ENCODE measurements at places on chromosomes 3 and 15. TPM values are rescaled to one million over a fixed set of nuclear protein-coding genes. Genes with fewer than 3 reads are reported as not detected.

SLC27A2 gene
- 8.2 TPM for total RNA-seq

- H3K36me3 ChIP-seq: no peaks in the 10 kb centered on the region
- H3K27ac ChIP-seq: no peak overlapping the region
- no peaks in the 10 kb centered on the region for H3K27me3 ChIP-seq
Measured at GRCh38 chr15:95025924-95026728, 794.8 kb downstream of the MCTP2 start.

FILIP1L gene
- 38.2 TPM for total RNA-seq

RARB gene
- total RNA-seq: 2.4 TPM

DNA sequence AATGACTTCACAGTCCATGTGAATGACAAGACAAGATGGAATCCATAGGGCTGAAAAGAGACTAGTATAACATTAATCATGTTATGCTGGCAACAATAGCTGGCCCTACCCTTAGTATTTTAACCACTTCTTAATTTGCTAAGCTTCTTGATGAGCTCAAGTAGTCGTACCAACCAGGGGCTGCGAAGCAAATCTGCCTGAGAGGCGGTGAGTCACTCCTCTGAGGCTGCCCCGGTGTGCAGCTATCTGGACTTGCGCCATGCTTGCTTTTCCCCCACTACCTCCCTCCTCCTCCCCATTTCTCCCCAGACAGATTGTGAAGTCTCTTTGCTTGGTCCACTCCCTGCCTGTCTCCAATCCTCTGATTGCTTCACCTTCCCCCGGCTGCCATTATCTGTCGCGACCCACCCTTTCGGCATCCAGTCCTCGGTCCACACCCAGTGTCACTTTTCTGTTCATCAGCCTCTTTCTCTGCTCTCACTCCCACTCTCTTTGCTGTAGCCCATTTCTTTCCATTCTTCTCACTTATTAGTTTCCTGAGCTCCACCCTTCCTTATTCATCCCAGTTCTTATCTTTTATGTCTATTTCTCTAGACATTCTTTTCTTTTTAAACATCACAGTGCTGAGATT, 42.7 kb downstream of the DUT start:
- DNase-seq: no peak
- H3K36me3 ChIP-seq: no peaks in the 10 kb centered on the region
- H3K4me3 ChIP-seq: no peak overlapping the region

- no peaks in the 10 kb centered on the region for H3K27me3 ChIP-seq
Measured at GRCh38 chr3:114823061-114823460, 324.0 kb downstream of the ZBTB20 start.

DNA sequence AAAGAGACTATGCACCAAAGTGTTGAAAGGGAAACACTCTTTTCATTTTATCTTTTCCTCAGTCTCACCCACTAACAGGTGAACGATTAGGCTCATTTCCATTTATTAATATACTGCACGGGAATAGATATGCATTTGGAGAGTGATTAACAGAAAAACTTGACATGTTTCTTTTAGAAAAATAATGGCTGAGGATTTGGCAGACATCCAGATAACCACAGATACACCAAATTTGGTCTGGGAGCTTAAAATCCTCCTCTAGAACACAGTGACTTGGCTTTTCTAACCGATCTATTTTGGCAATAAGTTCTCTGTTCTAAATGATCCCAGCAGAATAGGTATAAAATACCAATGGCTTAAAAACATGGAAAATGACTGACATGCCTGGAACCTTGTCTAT, 459.3 kb upstream of the SGO1 start:
- H3K36me3 ChIP-seq: no peaks in the 10 kb centered on the region
- H3K4me3 ChIP-seq: no peak overlapping the region
- H3K27ac ChIP-seq: no peak overlapping the region
- no peak for DNase-seq

GRCh38 chr3:51739110-51739509, 32.2 kb downstream of the GRM2 start:
- no peak for DNase-seq
- H3K4me3 ChIP-seq: no peak overlapping the region
- H3K36me3 ChIP-seq: no peaks in the 10 kb centered on the region
- H3K27me3 ChIP-seq: peaks cover 15% of the 10 kb centered on the region
- H3K4me1 ChIP-seq: no peaks in the 10 kb centered on the region

- H3K4me1 ChIP-seq: peaks cover 11% of the 10 kb centered on the region
- no peak overlapping the region for H3K27ac ChIP-seq
- DNase-seq: no peak
- H3K4me3 ChIP-seq: no peak overlapping the region
- no peaks in the 10 kb centered on the region for H3K36me3 ChIP-seq
Measured at GRCh38 chr3:23856286-23856685, 50.5 kb downstream of the UBE2E1 start.

PPARG gene
- total RNA-seq: 146 TPM

DNA sequence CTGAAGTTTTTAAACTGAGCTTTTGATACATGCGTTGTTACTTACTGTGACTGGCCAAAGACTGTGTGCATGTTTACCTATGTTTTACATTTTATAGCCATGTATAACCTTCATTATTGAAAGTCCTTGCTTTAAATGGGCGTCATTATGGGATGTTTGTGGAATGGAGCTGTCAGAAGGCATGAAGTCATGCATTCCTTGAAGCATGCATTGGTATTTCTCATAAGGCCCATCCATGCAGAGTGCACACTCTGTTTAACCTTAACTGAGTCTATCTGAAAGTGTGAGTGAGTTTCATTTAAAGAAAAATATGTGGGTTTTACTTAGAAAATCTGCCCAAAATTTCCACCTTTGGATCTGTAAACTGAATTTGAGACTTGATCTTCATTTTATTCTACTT, 51.1 kb downstream of the PSMD6 start:
- no peaks in the 10 kb centered on the region for H3K27me3 ChIP-seq
- H3K4me3 ChIP-seq: no peak overlapping the region

DNA sequence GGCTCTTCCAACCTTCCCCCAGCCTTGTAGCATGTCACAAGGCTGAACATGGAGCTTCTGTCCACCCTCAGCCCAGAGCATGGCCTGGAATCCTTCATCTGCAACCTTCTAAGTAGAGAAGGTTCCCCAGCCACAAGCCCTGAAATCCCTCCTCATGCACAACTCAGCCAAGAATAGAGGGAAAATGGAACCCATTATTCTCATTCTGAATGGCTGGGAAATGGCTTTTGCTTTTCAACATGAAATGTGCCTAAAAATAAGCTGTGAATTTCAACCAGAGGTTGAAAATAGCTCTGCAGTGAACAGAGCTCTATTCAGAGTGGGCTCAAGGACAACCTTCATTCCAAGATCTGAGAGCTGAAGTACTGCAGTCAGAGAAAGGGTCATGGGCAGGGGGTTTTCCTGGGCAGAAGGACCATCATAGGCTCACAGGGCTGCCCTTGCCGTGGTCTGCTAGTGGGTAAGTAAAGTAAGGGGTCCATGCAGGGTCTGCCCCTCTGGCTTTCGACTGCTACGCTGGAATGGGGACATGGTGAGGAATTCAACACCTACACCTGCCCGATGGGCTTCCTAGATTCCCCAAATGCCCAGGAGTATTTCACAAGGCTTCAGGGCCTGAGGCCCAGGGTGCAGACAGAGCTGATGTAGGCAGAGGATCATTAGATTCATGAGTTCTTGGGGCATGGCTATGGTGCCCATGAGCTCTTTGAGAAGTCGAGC, 35.9 kb downstream of the POC1A start:
- H3K36me3 ChIP-seq: no peaks in the 10 kb centered on the region
- DNase-seq: no peak
- H3K4me1 ChIP-seq: peaks cover 8% of the 10 kb centered on the region
